ENCODE measurements at places on chromosomes 3 and 15.

DNA sequence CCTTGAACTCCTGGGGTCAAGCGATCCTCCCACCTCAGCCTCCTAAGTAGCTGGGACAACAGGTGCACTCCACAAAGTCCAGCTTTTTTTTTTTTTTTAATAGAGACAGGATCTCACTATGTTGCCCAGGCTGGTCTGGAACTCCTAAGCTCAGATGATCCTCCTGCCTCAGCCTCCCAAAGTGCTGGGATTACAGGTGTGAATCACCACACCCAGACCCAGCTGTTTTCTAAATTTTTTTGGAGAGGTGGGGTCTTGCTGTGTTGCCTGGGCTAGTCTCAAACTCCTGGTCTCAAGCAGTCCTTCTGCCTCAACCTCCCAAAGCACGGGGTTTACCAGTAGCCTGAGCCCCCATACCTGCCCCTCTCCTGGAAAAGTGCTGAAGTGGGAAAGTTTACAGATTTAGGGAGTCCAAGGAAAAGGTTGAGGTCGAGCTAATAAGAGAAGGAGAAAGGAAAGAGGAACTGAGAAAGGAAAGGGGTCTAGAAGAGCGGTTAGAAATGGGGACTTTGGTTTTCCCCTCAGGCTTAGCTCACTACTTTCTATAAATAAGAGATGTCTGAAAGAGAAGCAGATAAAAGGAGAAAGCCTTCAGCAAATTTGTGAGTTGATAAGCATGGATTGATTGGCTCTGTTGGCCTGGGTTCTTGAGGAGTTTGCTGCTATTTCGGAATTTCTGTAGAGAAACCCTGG, 23.6 kb downstream of the UBE2E1 start:
- DNase-seq: no peak

- no peak for DNase-seq
Measured at GRCh38 chr15:29887721-29888120, 65.5 kb upstream of the TJP1 start.

- DNase-seq: no peak
Measured at GRCh38 chr15:70091726-70092463, 5.8 kb downstream of the TLE3 start.

GRCh38 chr3:122563717-122564025, 429 bp downstream of the PARP9 start:
- no peak for DNase-seq

GRCh38 chr15:42140383-42141070, 15.9 kb downstream of the PLA2G4F start:
- no peak for DNase-seq

DNA sequence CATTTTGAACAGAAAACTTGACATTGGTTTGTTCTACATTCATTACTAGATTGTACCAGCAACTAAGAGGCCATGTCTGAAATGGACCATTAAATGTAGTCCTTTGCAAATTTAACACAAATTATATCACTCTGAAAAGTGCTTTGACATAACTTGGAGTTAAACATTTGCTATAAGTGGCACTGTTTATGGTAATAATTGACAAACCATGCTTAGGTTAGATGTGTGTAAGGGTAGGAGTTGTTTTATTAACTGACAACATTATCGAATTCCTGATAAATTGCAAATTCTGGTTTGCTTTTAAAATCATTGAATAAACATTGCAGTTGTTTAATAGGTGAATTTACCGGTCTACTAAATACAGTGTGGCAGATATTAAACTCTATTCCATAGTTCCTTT, 6.1 kb upstream of the TMEM207 start:
- no peak for DNase-seq

GRCh38 chr15:56820333-56820732, 87.0 kb upstream of the ZNF280D start:
- DNase-seq: no peak

GRCh38 chr3:43522727-43523362, 99.0 kb downstream of the ANO10 start:
- DNase-seq: no peak

GRCh38 chr3:40427045-40427669, 30.0 kb upstream of the RPL14 start:
- DNase-seq: no peak

DNA sequence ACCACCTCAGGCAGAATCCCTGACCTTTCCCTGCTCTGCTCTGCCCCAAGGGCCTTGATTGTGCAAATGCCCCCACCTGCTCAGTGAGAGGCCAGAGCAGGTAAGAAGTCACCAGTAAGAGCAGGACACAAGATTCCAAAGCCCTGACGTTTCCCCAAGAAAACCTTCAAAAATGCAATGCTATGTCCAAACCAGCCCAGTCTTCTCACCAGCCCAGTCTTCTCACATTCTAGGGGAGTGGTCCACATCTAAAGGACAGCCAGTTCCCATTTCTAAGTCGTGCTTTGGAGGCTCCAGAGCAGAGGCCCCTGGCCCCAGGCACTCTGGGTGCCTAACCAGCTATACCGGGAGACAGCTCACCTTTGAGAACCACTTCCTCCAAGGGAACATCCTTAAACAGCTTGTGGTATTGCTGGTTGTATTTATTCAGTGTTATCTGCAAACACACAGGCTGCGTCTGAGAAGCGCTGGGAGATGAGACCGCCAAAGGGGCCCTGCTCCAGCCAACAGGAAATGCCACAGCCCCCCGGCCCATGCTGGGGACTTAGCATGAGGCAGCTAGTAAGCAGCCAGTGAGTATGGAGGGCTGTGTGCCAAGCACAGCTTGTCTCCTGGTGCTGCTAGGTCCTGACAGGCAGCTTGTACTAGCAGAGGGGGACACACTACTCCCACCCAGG, 29.3 kb downstream of the GRAMD2A start:
- no peak for DNase-seq

GRCh38 chr3:134251731-134252391, 1.2 kb upstream of the RYK start:
- DNase-seq: no peak

GRCh38 chr3:9342696-9343095, 20.2 kb upstream of the THUMPD3 start:
- no peak for DNase-seq

DNA sequence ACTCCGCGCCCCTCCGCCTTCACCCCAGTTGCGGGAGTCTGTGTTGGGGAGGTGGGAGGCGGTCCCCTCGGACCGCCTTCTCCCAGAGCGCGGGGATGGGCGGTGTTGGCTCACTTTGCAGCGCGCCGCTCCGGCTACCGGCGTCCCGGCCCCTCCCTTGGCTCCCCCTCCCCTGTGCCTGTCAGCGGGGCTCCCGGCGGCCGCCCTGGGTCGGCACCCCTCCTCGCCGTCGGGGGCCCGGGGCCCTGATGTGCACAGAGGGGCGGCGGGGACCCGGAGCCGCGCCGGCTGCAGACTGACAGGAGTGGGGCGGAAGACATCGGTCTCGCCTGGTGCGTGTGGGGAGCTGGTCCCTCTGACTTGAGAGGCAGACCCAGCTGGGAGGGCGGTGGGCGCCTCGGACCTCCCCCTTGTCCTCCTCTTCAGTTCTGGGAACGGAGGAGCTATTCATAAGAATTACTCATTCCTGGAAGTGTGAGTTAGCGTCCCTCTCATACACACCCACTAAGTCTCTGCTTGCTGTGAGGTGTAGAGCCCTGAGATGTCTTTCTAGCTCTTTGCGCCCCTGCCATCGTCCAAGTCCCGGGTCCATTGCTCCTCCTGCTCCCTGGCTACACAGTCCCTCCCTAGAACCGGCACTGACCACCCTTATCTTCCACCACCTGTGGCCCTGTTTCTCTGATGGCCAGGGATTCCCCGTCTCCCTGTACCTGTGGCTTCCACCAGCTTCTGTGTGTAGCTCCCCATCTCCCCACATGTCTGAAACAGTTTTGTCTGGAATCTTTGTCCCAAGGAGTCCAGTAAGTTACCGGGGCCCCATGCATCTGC, 42.3 kb upstream of the ROPN1 start:
- DNase-seq: no peak
